Jurkat, Clone E6-1 (cell line): ENCODE measurements at places on chromosomes 1 and 21.

DNA sequence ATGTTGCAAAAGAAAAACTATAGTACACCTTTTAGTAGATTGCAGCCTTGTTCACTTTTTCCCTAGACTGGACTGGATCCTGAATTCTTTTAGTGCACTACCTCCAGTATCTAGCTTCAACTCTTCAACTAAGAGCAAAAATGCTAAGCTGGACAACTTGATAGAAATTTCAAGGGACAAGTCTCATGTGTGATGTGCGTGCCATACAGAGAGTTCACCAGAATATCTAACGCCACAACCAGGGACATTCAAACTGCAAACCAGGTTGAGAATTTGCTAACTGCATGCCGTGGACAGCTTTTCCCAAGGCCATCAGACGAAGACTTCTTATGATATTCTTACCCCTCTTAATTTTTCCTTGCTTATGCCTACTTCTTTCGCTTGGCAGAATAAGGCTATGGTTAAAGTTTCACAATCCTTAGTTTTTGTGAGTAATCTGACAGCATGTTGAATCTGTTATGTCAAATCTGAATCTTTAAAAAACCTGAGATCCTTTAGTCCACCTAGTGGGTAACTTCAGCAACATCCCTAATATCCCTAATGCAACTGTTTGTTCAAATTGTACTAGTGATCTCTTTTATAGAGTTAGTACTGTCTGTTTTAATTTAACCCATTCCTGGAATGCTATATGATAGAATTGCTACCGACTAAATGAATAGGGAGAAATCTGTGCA, 66.4 kb downstream of the DDAH1 start:
- no peak for DNase-seq

DNA sequence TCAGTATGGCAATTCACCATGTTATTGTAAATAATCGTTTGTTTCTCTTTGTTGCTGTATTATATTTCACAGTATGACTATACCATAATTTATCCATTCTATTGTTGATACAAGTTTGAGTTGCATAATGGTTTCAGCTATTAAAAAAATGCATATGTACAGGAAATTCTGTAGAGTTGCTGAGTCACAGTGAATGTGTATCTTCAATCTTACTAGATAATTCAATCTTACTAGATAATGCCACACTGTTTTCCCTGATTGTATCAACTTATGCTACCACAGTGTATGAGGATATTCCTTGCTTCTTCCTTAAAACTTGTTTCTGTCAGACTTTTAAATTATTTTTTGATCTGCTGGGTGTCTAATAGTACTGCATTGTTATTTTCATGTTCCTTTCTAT, 3.5 kb upstream of the COA6 start:
- DNase-seq = no peak

DNA sequence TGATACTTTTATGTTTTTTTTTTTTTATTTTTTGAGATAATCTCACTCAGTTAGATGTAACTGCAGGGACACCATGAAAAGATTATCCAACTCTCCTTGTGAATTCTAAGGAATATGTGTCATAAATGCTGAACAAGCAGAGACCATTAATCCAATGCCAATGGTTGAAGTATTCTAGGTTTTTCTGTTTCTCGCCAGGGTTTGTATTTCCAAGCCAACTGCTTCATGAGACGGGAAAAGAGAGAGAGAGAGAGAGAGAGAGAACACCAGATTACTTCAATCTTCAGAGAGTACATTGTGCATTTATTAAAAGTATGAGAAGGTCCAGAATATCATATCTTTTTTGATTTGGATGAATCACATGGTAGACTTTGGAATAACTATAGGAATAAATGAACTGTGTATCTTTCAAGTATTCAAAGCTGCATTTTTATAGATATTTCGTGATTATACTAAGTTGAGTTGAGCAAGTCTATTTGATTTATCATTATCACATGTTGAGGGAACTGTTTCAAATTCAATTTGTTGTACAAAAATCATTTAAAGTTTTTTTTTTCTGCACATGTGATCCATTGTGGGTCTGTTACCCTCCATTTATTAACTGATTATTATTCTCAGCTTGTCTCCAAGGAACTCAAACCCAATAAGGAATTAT, 108.4 kb downstream of the PLA2G4A start:
- no peak for DNase-seq

- no peak for DNase-seq
Observed at GRCh38 chr1:173426057-173426456, 51.1 kb upstream of the PRDX6 start.

DNA sequence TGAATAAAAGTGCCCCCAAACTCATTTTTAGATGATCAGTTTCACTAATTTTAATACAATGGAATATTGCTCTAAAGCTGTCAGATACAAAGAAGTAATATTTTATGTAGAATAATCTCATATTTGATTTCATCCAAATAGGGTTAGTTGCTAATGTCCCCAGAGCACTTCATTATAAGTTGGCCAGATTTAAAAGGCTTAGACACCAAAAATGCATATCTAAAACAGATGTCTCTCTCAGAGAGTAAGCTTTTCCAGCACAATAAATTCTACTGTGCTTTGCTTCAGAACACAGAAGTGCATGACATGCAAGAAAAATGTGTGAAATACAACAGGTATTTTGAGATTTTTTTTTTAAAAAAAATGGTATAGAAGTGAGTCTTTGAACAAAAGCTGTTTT, 194.2 kb downstream of the LRRIQ3 start:
- no peak for DNase-seq

DNA sequence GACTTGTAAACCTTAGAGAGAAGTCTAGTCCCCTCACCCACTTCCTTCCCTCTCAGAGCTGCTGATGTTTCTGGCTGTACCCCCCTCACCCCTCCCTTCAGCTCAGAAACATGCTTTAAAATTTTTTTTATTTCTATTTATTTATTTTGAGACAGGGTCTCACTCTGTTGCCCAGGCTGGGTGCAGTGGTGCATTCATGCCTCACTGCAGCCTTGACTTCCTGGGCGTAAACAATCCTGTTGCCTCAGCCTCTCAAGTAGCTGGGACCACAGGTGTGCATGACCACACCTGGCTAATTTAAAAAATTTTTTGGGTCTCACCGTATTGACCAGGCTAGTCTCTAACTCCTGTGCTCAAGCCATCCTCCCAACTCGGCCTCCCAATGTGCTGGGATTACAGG, 2.9 kb upstream of the WNT2B start:
- no peak for DNase-seq

GRCh38 chr1:87650306-87650705, 321.6 kb downstream of the LMO4 start:
- no peak for DNase-seq

GRCh38 chr1:119542492-119542946, 35.5 kb downstream of the HSD3B1 start:
- no peak for DNase-seq

DNA sequence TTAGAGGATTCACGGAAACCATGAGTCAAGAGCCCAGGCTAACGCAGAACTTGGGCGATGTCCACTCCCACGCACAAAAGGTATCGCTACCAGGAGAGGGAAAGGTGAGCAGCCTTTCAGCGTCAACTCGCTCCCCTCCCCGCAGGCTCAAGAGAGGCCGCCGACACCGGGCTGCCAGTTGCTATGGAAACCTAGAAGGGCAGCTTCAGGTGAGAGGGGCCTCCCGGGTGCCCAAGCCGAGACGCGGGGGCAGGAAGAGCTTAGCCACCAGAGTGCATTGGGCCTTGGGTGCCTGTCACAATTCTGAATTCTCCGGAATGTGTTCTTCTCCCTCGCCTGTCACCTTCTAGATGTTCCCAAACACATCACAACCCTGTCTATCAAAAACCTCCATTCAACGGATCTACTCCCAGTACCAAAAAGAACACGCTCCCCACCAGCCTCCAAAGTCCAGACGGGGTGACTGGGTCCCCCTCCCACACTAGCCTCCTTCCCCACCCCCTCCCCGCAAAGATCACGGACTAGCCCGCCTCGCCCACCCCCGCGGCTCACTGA, 694 bp downstream of the MEAF6 start:
- no peak for DNase-seq

DNA sequence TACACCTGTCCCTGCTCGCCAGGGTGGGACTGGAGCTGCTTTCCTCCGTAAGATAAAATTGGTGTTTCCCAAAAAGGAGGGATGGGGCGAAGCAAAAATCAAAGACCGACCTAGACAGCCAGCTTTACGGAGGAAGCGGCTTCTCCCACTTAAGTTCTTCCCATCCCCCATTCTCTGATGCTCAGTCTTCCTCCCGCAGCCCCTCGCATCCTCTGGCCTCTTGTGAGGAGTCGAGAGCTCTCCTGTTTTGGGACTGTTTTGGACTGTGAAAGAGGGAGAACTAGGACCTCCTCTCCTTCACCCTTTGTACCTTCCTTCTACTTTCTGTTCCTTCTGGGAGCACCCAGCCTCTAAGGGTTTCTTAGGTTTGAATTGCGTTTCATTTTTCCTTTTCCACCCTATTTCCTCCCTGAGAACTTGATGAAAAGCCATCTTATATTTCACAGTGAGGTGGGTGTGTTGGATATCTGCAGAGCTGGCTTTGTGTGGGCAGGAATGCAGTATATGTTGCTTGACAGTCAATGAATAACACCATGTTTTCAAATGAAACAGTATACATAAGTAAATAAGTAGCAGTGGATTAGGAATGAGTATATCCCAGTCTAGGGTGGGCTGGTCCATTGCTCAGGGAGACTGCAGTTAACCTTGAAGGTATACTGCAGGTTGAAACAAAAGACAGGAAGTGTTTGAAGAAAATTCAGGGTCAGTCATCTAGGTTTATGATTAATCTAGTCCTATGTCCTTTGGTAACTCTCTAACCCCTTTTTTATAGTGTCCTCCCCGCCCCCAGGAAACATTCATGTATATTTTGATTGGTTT, 848 bp downstream of the CTTNBP2NL start:
- no peak for DNase-seq

- no peak for DNase-seq
Observed at GRCh38 chr1:176773038-176773437, 310.1 kb downstream of the PAPPA2 start.

- DNase-seq = no peak
Observed at GRCh38 chr21:32372755-32373154, 20.1 kb downstream of the URB1 start.
